ENCODE measurements at places on chromosomes 1 and 21.

- peak; percentile 42 for DNase-seq
These were observed 29.4 kb downstream of the OLFML2B start for GRCh38 chr1:161994175-161994668.

DNA sequence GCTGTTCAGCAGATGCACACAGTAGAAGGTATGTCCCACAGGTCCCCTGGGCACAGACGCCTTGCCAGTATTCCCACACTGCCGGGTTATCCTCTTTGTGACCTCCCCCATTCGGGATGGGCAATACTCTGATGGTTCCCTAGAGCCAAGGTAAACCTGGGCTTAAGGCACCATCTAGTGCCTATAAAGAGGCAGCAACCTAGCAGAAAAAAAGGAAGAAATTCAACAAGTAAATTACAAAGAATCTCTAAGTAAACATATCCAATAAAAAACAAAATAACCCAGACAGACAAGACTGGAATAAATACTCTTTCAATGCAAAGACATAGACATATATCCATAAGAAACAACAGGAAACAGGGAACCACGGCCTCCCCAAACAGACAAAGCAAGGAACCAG, 39.4 kb downstream of the HSF2BP start:
- no peak for DNase-seq

- no peak for DNase-seq
These were observed 53.3 kb downstream of the ERO1B start for GRCh38 chr1:236228411-236228810.

GRCh38 chr21:42194863-42195262, 24.1 kb upstream of the ABCG1 start:
- no peak for DNase-seq

DNA sequence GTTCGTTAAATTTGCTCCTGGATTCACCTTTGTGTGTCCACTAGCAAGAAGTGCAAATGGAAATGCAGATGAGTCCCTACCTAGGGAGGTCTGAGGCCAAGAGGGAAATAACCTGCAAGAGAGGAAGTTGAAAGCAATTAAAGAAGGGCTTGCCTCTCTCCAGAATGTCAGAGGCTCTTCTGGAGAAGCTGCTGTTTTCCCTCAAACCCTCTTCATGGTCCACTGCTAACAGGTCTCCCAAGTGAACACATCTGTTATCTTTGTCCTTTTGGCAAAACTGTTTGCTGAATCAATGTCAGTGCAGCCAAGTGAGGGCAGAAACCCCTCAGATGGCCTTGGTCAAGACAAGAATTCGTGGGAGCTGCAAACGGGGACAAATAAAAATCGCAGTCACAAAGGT, 177.3 kb upstream of the PLXNA2 start:
- DNase-seq = no peak

GRCh38 chr1:62334434-62334985, 15.3 kb upstream of the KANK4 start:
- no peak for DNase-seq

- DNase-seq = peak; percentile 65
These were observed 25.1 kb upstream of the BRDT start for GRCh38 chr1:91924146-91924545.

GRCh38 chr1:158180741-158181576, at the start of gene CD1D:
CD1D (plus strand) TSS chr1:158180895; CDS start chr1:158181102, 207 bp downstream.
- DNase-seq = no peak

GRCh38 chr1:178937695-178938094, 66.8 kb upstream of the ANGPTL1 start:
- DNase-seq = no peak

GRCh38 chr21:42538479-42539275, 25.0 kb downstream of the SLC37A1 start:
- DNase-seq = no peak

DNA sequence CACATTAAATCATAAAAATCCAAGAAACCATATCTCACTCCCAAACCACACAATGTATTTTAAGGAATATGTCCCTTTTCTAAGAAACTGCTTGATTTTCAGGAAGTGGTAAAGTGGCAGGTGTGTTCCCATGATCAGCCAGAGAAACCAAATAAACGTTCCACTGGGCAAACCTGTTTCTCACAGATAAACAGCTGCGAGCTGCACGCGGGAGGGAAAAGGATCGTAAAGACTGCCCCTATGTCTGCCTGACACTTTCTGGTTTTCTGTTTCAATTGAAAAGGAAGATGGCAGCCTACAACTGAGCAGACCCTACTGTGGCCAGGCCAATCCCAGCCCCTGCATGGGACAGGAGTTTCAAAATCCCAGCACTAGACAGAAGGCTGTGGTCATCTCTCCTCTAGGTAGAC, 36.6 kb downstream of the HIVEP3 start:
- DNase-seq = no peak

DNA sequence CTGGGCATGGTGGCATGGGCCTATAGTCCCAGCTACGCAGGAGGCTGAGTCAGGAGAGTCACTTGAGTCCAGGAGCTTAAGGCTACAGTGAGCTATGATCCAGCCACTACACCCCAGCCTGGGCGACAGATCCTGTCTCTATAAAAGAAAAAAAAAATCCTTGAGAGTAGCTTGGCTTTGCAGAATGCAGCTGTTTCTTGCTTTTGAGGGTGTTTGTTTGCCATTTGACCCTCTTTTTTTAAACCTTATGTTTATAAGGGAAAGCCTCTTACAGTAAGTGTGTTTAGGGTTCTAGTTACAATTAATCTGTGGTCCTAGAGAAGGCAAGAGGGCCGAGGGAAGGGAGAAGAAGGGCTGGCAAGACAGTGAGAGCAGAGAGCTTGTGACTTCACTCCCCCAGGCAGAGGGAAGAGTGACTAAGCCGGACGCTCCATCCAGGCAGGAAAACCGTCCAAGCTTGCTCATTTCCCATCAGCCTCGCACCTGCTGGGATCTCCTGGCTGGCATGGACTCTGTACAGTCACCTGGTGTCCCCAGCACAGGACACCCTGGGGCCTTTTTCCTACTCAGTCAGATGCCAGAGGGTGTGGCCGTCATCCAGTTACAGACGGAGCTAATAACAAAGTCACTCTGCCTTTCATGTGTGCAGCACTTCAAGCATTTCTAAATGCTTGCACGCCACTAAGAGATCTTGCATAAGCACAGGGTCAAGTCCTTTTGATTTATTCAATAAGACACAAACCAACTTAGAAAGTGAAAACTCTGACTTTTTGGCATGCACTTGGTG, 55.5 kb upstream of the PSEN2 start:
- peak; percentile 67 for DNase-seq

- DNase-seq = no peak
These were observed 7.8 kb downstream of the TNFRSF18 start for GRCh38 chr1:1198423-1199140.

DNA sequence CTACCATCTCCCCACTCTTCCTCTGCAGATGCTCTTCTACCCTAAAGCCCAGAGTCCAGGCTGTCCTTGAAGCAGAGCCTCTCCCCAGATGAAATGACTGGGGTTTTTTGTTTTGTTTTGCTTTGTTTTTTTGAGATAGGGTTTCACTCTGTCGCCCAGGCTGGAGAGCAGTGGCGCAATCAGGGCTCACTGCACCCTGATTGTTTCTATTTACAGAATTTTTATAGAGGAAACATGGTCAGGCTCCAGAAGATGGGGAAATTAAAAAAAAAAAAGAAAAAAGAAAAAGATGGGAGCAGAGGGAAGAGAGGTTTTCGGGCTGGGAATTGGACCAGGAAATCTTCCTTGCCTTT, 43.7 kb upstream of the ZNF281 start:
- DNase-seq = no peak

GRCh38 chr1:100658716-100659026, 60.9 kb upstream of the VCAM1 start:
- DNase-seq = no peak

DNA sequence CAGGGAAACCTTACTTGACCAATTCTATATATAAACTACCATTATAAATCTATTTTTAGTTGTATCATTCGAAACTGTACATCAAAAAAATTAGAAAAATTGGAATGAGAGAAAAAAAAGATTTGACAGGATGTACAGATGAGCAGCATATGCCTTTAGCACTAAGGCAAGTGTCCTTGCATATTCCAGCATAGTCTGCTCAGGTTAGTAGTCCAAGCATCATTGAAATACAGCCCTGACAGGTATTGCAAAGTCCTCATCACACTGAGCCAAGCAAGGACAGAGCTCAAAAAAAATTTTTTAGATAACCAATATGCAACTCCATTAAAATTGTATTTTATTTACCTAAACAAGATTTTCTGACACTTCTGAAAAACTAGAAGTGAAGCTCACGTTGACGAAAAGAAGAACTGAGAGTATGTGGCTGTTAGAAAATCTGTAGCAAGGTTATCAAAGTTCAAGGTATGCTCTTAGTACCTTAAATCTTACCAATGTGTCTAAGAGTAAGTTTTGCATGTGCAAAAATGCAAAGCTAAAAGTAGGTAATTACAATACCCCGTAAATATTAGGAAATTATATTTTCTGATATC, 465.6 kb upstream of the ADGRL4 start:
- no peak for DNase-seq

DNA sequence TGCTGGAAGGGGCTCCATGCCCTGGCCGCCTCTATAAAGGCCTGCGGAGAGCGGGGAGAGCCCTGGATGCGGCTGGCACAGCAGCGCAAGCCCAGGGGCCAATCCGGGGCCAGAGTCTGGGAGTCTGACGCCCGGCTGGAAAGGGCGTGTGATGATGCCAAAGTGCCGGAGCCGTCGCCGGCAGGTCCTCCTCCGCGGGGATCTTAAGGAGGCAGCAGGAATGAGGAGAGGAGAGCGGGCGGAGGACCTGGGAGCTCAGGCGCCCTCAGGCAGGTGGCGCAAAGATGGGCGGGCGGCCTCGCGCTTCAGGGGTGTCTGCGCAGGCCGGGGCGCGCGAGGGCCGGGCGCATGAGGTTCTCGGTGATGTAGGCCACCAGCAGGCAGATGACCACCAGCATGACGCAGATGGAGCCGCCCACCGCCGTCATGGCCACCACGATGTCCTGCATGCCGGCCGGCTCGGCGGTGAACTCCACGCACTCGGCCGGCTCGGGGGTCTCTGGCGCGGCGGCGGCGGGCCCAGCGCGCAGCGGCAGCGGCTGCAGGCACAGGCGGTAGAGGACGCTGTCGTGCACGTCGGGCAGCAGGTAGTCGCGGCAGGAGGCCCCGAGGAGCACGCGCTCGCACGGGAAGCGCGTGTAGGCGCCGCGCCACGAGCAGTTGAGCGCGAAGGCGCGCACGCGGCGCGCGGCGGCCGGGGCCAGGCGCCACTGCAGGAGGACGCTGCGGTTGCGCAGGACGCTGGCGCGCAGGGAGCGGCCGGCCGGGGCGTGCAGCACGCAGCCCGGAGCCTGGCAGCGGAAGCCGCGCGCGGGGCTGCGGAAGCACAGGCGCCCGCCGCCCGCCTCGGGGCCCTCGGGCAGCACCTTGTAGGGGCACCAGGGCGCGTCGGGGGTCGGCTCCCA, 653 bp downstream of the FNDC10 start:
- no peak for DNase-seq

DNA sequence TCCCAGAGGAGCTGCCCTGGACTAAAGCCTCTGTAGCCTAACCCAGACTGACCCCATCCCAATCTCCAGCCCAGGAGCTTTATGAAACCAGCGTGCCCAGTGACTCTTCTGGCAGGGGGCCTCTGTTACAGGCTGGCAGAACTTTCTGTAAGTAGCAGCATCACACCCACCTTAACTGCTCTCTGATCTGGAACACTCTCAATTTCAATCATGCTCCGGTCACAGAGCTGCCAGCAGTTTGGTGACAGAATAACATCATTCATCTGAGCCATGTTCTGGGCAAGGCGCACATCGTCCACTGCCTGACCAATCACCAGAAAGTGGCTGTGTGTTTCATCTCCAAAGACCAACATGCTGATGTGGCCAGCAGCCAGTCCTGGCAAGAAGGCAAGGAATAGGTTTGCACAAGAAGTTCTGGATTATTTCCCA, 14.7 kb downstream of the ADCY10 start:
- DNase-seq = peak; percentile 20

DNA sequence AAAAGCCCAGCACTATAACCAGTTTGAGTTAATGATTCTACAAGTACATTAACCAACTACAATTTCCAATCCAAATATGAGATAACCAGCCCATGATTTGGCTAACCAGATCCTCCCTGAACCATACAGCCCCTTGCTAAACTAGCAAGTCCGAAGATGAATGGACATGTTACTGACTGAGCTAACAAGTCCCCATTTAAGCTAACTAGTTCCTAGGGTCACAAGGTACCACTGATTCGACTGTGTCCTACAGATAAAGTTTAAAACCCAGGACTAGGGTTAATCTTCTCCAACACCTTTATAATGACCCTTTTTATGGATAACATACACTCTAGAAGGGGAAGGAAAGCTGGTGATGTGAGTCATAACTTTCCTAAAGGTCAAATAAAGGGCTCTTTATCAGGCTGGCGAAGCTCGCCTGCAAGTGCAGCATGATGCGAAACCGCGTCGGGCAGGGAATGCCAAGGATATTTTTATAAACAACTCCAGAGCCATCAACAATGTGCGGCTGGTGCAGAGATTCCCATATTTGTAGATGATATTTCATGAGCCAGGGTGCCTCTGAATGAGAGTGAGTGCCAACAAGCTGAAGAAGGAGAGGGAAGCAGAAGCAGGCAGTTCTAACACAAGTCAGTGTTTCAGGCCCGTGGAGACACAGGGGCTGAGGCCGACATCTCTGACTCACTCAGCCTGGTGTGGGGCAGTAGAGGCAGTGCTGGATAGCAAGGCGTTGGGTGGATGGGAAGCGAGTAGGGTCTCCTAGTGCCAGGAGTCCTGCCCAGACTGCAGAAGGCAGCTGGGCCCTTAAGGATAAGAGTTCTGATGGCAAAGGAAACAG, 75.6 kb upstream of the ROR1 start:
- no peak for DNase-seq

DNA sequence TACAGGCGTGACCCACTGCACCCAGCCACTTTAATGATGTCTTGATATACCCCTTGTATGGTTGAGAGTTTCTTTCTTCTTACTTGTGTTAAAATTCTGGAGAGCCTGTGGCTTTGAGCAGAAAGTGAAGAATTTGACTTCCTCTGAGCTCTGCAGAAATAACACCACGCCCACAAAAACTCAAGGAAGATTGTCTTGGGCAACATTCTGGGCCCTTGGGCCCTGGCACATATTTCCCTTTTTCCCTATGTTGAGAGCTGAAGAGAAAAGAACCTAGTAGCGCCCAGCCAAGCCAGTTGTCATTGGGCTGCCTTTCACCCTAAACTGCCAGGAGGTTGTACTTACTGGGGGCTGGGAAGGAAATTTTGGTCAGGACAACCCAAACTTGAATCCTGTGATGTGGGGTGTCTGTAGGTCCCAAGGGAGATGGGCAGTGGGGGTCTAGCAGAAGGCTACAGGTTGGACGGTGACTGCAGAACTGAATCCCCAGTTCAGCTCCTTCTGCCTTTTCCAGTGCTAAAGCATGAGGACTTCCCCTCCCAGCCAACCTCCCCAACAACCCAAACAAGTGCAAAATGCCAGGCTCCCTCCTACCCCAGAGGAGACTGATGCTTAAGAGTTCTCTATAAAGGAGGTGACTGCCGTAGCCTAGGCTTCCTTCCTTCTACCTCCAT, 11.7 kb upstream of the SNAPIN start:
- no peak for DNase-seq

GRCh38 chr1:59432531-59433439, 135.9 kb downstream of the FGGY start:
- DNase-seq = no peak

- no peak for DNase-seq
These were observed 50.1 kb downstream of the SSBP3 start for GRCh38 chr1:54355931-54356679.

All from GM04504 (cell line).